ENCODE measurements at places on chromosomes 11 and 22. TPM values are rescaled to one million over a fixed set of nuclear protein-coding genes. Genes with fewer than 3 reads are reported as not detected.

DNA sequence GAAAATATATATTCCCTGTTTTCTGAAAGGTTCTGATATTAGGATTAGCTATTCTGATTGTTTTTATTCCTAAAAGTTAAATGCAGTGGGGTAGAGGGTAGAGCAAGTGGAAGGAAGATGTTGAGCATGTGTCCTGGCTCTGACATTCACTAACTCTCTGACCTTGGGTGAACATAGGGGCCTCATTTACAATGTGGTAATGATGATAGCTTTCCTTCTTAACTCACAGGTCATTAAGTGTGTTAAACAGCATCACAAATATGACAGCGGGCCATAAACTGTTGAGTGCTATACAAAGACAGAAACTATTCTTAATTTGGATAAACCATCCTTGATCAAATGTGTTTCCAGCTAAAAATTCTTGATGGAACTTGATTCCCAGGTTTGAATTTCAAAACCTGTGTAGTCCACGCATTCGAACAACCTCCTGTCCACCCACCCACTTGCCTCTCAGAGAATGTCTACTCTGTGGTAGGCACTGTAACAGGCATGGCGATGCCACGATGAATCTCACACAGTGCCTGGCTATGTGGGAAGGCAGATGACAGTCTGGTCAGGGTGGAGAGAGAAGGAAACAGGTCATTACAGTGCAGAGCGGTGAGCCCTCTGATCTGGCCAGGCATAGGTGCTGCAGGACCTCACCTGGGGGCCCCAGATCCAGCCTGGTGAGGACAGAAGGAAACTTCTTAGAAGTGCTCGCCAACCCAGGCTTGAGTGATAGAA is 19.3 kb upstream of the PEX26 start:
- DNase-seq = no peak

DNA sequence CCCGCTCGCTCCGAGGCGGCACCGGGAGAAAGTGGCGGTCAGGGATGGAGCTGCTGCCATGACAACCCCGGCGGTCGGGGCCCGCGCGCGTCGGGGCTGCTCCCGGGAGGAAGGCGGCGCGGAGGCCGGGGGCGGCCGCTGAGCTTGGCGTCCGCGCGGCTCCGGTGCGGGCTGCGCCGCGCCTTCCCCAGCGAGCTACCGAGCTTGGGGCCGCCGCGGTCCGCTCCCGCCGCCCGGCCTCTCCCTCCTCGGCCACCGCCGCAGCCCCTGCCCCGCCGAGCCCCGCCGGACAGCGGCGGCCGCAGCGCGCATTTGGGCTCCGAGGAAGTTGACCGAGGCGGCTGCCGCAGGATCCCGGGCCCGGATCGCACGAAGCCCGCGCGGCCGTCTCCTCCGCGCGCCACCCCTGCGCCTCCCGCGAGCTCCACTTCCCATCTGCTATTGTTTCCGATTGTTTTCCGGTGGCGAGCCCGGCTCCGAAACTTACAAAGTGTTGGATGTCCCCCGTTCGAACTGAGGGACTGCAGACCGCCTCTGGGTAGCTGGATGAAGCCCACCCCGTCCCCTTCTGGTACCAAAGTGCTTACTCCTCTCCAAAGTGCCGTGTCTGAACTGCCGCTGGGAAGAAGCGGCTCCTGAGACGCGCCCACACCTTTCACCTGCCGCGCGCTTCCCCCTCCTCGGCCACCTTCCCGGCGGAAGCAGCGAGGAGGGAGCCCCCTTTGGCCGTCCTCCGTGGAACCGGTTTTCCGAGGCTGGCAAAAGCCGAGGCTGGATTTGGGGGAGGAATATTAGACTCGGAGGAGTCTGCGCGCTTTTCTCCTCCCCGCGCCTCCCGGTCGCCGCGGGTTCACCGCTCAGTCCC is 540.3 kb downstream of the NTM start:
- DNase-seq = no peak

- DNase-seq = no peak
Observed at GRCh38 chr22:29988719-29989118, 91.5 kb upstream of the HORMAD2 start.

TESMIN gene
- polyA plus RNA-seq = 16.3 TPM

NCAM1 gene
- 84.4 TPM for polyA plus RNA-seq

ACTN3 gene
- polyA plus RNA-seq = 0.40 TPM
